Suppressor macrophage (primary cell): ENCODE measurements at places on chromosomes 12 and 14.

- DNase-seq: no peak
These were observed 14.4 kb upstream of the SERPINA10 start for GRCh38 chr14:94307410-94307992.

GRCh38 chr12:54282949-54283593 lies 2.5 kb downstream of the HNRNPA1 start:
- DNase-seq: no peak

DNA sequence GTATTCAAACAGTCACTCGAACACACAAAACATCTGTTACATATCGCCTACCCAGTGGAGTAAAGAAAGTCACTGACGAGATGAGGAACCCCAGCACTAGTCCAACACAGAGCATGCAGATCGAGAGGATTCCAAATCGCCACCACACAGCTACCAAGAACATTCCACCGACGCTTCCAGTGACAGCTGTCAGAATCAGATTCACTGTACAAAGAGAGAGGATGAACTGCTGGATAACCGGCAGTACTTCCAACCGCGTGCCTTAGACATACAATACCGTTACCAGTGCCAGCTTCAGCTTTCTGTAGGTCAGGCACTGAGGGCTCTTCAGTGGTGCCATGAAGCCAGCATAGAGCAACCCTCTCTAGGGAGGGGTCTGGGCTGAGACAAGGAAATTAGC lies 34.5 kb downstream of the TM7SF3 start:
- DNase-seq: no peak

- DNase-seq: peak; percentile 78
These were observed 42.7 kb downstream of the TMBIM6 start for GRCh38 chr12:49783917-49784676.

- DNase-seq: no peak
These were observed 10.3 kb upstream of the DPF3 start for GRCh38 chr14:72904218-72904617.

DNA sequence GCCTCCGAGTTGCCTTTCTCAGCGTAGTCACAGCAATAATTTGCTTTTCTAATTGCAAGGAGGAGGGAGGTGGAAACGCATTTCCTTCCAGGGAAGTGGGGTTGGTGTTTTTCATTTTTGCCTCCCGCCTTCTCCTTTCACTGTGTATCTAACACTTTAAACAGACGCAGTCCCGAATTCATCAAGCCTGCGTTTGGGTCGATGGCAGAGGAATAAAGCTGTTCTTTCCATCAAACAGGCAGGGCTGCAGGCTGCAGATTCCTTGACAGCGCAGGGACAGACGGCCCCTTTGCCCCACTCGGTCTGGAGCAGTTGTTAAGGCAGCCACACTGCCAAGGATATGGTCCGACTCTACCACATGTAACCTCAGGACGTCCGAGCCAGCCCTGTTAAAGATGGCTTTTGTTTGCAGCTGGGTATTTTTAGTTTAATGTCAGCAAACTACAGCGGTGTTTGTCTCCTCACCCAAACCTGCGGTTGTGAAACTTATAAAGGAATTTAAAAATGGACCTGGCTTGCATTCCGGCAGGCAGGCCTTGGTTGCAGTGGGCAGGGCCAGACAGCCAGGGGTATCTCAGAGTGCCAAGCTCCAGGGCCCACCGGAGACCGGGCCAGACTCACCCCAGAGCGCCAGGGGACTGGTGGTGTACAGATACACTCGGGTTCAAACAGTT lies 2.1 kb downstream of the CHST11 start:
- peak; percentile 39 for DNase-seq
